ENCODE measurements at places on chromosomes 3 and 15.

GRCh38 chr15:47801522-47801921 lies 84.2 kb downstream of the SEMA6D start:
- DNase-seq: no peak

- DNase-seq: no peak
Observed at GRCh38 chr15:65363306-65363705, 14.5 kb downstream of the IGDCC3 start.

DNA sequence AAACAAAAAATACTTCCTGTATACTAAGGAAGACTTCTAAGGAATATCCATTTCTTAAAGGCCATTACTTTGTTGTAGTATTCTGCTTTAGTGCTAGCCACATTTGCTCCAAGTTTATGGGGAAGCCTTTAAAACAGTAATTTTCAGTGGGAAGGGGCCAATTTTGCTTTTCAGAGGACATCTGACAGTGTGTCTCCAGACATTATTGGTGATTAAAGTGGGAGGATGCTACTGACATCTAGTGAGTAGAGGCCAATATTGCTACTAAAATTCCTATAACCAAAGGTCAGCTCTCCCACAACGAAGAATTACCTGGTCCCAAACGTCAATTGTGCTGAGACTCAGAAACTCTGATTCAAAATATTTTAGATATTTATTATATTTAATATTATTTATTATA lies 24.8 kb downstream of the SLC28A2 start:
- no peak for DNase-seq

DNA sequence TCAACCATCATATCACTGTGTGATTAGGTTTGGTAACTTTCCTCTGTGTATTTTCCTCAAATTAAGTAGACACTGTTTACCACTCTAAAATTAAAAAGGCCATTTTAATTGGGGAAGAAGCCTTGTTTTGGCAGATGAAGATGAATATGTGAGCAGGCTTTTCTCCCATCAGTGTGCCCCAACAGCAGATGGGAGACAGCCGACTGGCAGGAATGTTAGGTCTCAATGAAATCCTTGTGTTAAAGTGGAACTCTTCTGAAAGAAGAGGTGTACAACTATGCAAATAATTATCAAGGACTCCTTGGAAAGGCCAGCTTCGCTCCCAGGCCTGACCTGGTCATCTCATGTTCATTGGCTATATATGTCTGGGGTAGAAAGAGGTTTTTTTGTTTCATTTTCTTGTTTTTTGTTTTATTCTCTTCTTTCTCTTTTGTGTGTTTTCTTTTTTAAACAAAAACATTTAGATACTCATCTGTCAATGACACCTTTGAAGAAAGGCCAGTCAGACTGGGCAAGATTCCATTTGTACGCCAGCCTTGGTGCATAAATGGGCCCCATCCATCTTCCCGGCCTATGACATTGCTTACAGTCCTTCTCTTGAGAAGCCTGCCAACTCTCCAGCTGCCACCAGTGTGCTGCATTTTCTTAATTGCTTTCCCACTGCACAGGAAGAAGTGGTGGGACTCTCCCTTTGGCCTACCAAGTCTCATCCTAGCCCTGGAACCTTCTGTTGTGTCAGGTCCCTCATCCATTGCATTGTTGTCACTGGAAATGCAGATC lies 25.8 kb downstream of the LRTM1 start:
- no peak for DNase-seq

DNA sequence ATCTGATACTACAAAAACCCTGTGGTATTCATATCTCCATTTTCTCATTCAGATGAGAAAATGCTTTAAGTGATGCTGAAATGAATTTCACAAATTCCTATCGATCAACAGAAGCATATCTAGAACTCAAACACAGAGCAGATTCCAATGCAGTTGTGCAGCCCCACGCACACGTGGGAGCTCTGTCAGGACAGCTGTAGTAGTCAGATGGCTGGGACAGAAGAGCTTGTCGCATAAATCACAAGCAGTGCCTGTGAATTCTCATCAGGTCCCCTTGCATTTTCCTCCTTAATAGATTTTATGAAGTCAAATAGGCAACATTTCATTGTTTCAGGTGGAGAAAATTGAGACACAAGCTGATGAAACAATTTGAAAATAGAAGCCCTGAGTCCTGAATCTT lies 792.3 kb downstream of the AGBL1 start:
- DNase-seq: no peak

- no peak for DNase-seq
Observed at GRCh38 chr3:113117511-113118234, 93.7 kb upstream of the BOC start.

- no peak for DNase-seq
Observed at GRCh38 chr3:141659821-141660613, 78.1 kb upstream of the RNF7 start.

DNA sequence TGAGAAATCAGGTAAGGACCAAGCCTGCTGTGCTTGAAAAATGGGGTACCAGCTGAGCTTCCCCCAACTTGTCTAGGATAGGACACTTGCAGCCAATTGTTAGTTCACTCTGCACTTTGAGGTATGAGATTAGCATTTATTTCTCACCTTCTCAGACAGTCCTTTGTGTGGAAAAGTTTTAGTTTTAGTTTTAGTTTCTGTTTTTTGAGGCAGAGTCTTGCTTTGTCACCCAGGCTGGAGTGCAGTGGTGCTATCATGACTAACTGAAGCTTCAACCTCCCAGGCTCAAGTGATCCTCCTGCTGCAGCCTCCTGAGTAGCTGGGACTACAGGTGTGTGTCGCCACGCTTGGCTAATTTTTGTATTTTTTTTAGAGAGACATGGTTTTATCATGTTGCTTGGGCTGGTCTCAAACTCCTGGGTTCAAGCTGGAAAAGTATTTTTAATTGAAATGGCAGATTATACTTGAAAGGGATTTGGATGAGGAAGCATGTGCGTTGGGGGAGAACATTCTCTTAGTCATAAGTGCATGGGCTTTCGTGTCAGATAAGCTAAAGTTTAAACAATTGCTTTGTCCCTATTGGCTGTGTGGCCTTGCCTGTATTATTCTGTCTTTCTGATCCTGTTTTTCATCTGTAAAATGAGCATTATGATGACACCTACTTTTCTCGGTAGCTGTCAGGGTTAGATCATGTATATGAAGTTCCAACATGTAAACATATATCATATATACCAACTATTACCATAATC lies 25.2 kb upstream of the CCK start:
- no peak for DNase-seq

- DNase-seq: no peak
Observed at GRCh38 chr15:63877713-63878271, 44.0 kb upstream of the HERC1 start.

GRCh38 chr15:68778876-68779275 lies 41.8 kb downstream of the ANP32A start:
- DNase-seq: no peak

- DNase-seq: no peak
Observed at GRCh38 chr3:18847583-18848197, 300.6 kb upstream of the KCNH8 start.

DNA sequence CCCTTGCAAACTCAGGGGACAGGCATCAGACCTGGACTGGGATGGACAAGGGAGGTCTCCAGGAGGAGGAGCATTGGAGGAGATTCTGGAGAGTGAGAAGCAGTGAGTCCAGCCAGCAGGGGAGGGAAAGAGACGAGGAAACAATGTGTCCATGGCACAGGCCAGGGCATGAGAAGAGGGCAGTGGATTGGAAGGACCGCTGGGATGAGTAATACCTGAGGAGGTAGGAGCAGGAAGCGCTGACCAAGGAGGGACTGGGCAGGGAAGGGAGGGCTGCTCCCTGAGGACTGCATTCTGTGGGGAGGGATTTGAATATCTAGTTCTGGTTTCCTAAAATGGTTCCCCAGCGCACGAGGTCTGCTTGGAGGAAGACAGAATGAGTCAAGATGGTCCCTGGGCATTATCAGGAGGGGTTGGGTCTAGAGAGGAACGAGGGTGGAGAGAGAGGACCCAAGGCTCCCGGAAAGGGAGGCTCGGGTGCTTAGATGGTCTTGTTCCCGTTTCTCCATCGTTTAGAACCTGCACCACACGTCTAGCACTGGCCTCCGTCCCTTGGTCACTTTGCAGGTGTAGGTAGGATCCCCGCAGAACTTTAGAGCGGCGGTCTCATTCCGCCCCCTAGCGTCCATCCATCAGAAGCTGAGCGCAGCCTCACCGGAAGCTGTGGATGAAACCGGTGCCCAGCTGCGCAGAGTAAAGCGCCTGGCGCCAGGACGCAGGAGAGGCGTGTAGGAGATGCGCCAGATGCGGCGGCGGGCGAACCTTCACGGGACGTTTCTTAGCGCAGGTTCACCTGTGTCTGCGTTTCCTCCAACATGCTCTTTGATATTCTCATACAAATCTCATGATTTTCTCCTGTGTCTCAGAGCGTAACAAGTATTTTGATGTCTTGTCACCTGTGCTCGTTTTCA lies 190.7 kb upstream of the NDN start:
- no peak for DNase-seq

DNA sequence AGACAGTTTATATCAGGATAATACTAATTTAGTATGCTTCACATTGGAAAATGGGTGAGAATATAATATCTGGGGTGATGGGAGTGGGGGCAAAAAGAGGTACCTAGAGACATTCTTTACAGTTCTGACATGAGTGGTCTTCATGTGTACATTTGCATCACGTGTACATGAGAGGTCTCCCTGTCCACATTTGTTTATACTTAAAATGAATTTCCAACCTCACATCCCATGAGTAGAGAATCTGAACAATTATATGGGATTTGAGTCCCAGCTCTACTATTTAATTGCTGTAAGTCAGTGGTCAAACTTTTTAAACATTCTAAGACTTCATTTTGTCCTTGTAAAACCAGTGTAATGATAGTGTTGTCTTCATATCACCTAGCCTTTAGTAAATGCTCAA lies 408.4 kb downstream of the NAALADL2 start:
- DNase-seq: no peak

GRCh38 chr3:69692761-69693160 lies 46.5 kb upstream of the MITF start:
- DNase-seq: no peak

- DNase-seq: no peak
Observed at GRCh38 chr3:112074616-112075497, 11.3 kb upstream of the C3orf52 start.

DNA sequence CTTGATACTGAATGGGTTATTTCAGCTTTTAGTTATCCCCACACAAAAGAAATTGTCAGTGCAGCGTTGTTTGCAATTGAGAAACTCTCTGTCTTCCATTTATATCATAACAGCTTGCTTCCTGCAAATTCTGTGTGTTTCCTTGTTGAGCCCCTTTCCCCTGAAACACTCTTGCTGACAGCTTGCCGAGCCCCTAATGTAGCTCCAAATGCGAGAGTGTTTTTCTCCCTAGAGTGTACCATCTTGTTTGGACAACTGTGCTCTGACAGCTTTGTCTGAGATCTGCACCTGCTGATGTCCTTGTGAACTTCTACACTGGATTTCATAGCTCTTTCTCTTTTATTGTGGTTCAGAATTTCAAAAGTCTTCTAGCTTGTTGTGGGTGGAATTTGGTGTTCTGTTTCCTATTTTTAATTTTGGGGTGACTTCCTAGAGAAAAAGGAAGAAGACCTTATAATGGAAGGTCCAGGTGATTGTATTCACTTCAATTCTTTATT lies 343.5 kb downstream of the PDCD6IP start:
- no peak for DNase-seq

GRCh38 chr15:35123743-35124142 lies 38.6 kb upstream of the NANOGP8 start:
- DNase-seq: no peak
